ENCODE measurements at places on chromosomes 11 and 22.

DNA sequence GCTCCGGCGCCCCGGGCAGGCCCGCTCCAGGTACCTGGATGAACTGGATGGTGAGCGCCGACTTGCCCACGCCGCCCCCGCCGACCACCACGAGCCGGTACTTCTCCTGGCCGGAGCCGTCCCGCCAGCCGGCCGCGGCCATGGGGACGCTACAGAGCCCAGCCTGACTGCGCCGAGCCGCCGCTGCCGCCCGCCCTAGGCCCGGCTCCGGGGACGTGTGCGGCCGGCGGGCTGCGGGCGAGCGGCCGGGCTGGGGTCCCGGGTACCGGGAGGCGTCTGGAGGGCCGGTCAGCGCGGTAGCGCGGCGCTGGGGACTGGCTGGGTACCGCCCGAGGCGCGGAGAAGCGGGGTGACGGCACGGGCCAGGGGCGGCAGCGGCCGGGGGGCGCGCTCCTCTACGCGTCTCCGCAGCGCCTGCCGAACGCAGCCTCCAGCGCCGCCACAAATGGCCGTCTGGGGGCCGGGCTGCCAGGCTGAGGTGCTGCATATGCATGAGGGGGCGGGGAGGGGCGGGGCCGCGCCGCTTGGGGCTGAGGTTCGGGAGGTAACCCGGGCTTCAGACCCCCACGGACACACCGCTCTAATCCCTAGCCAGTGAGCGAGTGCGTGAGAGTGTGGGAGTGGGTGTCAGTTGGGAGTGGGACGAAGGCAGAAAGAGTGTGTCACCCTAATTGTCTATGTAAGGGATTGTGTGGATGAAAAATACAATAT is at the start of gene RRAS2:
TSS of gene RRAS2 (minus strand) at position 455 of the 711 bp plus-strand sequence. CDS start at position 142, 313 bp downstream.
- peak; percentile 38 for DNase-seq

GRCh38 chr22:23230348-23231068 is 50.2 kb downstream of the BCR start:
- no peak for DNase-seq

GRCh38 chr22:48927591-48927990 is 900.1 kb downstream of the BRD1 start:
- DNase-seq, result peak; percentile 49

DNA sequence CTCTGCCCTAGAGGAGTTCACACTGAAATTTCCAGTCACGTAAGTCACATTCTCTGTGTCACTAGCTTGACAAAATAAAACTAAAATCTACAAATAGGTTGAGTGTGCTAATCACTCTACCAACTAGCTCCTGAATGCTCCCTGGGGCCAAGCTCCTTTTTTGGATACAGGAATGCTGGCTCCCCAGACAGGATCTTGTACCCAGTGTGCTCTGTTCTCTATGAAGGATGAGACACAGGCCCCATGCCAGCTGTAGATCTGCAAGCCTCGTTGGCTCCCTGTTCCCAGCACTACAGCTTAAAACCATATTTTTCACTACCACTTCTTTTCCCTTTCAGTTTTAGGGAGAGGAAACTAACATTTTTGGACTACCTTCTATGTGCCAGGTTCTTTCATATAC is 3.7 kb upstream of the IPO7 start:
- no peak for DNase-seq

GRCh38 chr11:74735365-74735928 is 4.2 kb upstream of the CHRDL2 start:
- no peak for DNase-seq

- no peak for DNase-seq
Measured at GRCh38 chr11:102510439-102511135, 20.0 kb downstream of the MMP7 start.

DNA sequence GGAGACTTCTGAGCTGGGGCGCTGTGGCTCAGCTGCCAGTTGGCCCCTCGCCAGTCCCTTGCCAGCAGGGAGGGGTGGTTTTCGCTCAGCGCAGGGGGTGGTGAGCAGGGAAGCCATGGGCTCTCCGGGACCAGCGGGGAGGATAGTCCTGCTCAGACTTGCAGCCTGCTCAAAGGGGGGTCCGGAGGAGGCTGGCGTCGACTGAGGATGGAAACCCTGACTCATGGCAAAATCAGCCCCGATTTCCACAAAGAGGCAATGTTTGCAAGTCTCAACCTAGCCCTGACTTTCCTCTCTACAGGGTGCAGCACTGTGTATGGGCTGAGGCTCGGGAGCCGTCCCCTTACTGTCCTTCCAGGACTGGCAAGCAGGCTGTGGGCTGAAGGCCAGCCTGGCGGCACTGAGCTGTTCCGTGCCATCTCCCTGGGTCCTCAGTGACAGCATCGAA is 35.1 kb downstream of the FBLN1 start:
- DNase-seq, result peak; percentile 95

DNA sequence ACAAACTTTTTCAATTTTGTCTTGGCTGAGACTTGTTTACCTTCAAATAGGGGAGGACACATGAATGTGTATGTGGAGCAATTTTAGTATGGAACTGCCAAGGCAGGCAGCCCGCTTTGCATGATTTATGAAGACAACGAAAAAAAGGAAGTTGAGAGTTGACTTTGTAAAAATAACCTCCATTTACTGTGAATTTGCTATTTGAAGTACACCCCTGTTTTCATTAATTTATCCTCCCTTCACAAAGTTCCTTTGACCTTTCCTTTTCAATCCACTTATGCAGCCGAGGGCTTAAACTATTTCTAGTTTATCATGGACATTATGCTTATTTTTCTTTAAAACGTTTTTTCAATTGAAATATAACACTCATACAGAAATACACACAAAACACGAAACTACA is 369.6 kb upstream of the CADM1 start:
- no peak for DNase-seq

- no peak for DNase-seq
Measured at GRCh38 chr11:100229086-100229485, 458.0 kb upstream of the ARHGAP42 start.

Data from NCI-H2171 treated with DMSO at 0.1 percent for 48 hours (cell line).